Astrocyte (in vitro differentiated cells and primary cell): ENCODE measurements at places on chromosomes 5 and 9.

- DNase-seq, result no peak
These were observed 33.7 kb downstream of the BTNL8 start for GRCh38 chr5:180932660-180933059.

- DNase-seq, result no peak
These were observed 7.8 kb downstream of the NOL6 start for GRCh38 chr9:33465596-33466564.

DNA sequence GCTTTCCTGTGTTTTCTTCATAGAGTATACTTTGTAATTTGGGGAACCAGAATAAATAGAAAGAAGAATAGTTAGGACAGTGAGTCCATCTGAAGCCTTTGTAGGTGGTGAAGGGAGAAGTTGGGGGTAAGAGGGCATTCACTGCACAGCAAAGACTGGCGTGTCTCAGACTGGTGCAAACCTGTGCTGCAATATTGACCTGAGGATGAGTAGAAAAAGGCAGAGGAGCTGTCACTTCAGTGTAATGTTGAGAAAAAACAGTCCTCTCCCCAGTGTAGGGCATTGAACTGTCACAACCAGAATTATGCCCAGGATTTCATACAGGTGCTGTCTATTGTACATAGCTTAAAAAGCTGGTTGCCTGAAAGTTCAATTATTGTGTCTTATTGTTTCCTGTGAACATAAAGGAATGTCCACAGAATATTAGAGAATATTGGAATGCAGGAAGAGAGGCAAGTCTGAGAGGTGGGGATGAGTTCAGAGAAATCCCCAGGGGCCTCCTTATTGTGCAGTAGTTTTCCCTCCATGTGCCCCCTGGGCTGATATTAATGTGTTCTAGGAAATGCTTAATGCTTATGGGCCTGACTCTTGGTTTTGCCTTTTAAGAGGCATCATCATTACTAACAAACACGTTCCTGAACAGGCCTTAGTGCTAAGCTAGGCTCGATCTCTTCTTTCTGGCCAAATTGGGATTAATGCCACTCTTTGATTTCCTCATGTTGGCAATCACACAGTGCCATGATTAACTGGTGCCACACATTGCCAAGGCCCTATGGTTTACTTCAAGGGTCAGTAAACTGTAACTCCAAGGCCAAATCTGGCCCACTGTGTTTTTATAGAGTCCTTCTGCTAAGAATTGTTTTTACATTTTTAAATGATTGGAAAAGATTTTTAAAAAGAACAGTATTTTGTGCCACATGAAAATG lies 34.0 kb downstream of the DAPK1 start:
- DNase-seq, result no peak

DNA sequence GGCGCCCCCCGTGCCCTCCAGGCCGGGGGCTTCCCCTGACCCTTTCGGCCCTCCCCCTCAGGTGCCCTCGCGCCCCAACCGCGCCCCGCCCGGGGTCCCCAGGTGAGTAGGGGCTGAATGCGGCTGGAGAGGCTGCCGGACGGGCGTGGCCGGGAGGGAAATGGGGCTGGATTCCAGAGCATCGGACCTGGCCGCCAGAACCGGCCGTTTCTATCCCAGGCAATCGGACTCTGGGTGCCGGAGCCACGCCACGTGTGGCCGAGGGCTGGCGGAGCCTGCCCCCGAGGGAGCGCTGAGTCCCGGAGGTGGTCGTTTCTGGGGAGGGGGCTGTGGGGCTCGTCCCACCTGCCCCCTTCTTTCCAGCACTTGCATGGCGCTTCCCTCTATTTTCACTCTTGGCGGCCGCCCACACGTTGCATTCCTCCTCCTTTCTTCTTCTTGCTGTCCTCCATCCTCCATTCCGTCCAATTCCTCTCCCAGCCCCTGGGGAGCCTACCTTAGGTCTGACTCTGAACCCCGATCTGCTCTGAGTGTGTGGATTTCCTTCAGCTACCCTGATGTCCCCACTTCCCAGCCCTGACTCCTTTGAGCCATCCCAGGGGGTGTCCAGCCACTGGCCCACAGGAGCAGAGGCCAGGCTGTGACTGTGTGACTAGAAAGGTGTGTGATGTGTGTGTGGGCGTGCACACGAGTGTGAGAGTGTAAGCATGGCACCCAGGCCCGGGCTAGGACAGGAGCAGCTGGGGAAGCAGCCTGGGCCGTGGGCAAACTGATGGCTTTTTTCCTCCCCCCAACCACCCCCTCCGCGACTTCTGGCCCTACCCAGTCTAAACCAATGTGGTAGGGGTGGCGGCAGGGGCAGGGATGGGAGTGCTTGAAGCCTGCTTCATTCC lies 24.7 kb downstream of the GOLGA2 start:
- DNase-seq, result no peak

GRCh38 chr5:14337593-14337992 lies 194.5 kb downstream of the TRIO start:
- DNase-seq, result no peak

GRCh38 chr5:157331807-157332206 lies 65.9 kb downstream of the CYFIP2 start:
- DNase-seq, result no peak

GRCh38 chr9:91727316-91727861 lies 222.6 kb downstream of the ROR2 start:
- no peak for DNase-seq

- no peak for DNase-seq
These were observed 541 bp upstream of the TBCA start for GRCh38 chr5:77776554-77777206.

DNA sequence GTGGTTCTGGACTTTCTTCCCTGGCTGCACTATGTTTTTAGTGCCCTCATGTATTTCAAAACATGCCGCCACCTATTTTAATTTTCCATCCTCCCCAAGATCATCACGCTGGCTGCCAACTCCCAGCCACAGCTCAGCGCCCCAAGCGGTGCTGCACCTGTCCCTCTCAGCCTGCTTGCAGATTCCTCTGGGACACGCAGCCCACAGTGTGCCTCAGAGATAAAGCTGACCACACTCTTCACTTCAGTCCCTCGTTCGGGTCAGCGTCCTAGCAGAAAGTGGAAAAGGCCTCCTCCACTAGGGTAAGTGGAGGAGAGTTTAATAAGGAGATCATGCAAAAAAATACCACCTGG lies 56.2 kb upstream of the CKS2 start:
- no peak for DNase-seq

- no peak for DNase-seq
These were observed 22.8 kb downstream of the PTTG1 start for GRCh38 chr5:160444407-160444806.

- no peak for DNase-seq
These were observed 295.6 kb downstream of the KIF4B start for GRCh38 chr5:155309021-155309746.

DNA sequence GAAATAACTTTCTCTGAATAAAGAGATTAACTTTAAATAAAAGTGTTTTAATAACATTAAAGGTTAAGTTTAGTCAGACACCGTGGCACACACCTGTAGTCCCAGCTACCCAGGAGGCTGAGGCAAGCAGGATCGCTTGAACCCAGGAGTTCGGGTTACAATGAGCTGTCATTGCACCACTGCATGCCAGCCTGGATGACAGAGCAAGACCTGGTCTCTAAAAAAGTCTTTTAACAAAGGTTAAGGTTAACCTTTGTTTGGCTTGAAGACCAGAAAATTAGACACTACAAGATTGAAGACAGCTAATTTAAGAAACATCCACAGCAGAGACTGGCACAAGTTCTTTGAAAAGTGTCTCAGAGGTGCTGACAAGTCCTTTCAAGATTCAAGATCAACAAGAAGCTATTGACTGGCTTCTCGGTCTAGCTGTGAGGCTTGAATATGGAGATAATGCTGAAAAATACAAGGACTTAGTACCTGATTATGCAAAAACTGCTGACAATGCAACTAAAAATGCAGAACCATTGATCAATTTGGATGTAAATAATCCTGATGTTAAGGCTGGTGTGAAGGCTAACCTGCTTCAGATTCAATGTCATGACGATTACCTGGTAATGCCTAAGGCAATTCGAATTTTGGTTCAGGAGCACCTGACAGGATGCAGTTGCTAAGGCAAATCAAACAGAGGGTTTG lies 48.8 kb downstream of the FAM81B start:
- DNase-seq, result no peak
